ENCODE measurements at places on chromosomes 13 and 19.

DNA sequence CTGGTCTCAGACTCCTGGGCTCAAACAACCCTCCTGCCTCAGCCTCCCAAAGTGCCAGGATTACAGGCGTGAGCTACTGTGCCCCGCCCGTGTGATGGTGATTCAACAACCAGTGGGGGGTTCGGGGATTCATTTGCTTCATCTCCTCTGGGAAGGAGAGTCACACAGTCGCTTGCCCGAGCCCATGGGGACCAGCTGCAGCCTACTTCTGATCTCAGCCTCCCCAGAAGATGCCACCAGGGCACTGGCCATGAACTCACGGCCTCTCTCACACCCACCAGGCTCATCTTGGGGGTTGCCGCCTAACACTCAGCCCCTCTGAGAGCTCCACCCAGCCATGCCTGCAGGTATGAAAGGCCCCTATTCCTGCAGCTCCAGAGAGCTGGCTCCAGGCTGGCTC lies 6.8 kb downstream of the TOMM40 start:
- DNase-seq, result no peak

GRCh38 chr19:28471731-28472510 lies 741.0 kb downstream of the UQCRFS1 start:
- DNase-seq, result no peak

DNA sequence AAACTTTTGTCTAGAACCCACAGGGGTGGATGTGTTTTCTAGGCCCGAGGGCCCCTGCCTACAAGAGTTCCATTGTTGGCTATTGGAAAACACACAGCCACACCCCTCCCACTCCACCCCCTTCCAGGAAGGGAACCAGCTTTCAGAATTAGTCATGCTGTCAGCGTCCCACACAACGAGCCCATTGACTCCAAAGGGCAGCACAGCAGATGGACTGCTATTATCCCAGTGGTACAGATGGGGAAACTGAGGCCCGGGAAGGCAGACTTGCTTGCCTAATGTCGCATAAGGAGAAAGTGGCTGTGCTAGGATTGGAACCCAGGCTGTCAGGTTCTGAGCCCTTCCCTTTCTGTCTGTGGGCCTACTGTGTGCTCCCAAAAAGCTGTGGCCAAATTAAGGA lies 8.1 kb upstream of the FXYD3 start:
- peak; percentile 63 for DNase-seq

- no peak for DNase-seq
Measured at GRCh38 chr13:101053301-101054093, 362.8 kb downstream of the NALCN start.

DNA sequence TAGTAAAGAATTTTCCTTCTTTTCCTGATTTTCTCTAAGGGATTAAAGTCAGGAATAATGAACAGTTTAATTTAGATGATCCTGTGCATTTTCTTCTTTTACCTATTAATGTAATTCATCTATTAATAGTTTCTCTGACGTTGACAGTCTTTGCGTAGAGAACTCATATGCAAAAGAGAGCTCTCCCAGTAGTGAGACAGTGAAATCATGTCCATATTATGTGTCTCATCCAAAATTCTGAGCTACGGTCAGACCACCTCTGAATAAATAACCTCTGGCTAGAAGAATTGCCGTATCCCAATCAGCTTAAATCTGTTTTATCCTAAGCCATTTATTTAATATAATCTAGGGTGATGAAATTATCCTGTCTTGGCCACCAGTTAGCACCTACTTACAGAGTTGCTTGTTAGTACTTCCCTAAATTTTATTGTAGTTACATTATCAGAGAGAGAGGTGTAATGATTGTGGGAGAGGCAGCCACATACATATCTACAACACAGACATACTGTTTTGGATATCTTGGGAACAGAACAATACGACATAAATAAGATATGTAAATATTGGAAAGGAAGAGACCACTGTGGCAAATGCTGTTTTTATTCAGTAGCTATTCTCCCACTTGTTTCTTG lies 30.7 kb downstream of the PDS5B start:
- no peak for DNase-seq

DNA sequence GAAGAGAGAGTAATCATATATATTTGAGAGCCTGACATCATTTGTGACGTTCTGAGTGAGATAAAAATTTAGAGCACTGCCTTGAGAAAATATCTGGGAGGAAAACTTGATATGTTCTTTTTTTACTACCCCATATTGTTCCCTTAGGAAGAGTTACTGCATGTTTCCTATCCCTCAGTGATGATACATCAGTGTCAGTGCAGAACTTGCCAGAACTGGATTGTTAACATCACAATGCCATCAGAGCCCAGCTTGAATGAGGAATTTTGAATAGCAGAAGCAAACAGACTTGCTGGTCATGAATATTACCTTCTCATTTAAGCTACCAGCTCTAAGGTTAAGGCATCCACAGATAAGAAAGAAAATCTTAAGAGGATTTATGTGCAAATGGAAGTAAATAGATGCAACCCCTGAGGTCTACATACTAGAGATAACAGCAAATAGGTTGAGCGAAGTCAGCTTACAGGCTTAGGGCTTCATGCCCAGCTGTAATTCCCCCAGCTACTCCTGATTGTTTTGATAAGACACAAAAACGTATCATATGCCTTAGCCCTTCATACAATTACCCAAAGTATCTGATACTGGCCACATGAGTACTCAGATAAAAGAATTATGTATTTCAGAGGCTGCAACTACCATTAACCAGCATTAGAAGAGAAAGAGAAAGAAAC lies 313.7 kb upstream of the ATXN8OS start:
- DNase-seq, result no peak

- DNase-seq, result peak; percentile 81
Measured at GRCh38 chr19:2315818-2316353, 7.9 kb upstream of the LINGO3 start.

DNA sequence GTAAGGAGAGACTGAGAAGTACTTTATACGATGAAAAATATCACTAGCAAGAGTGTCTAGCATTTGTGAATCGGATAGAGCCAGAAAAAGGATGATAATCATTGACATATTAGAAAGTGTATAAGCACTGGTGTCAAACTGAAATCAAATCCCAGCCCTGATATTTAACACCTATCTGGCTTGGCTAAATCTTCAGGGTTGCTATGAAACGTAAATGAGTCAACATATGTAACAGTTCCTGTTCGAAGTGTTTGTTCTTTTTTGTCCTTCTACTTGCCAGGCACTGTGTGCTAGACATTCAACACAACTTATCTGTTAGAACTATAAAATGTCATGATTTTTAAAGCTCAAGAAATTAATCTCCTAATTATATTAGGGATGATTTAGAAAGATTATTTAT lies 40.8 kb downstream of the SERPINE3 start:
- no peak for DNase-seq

DNA sequence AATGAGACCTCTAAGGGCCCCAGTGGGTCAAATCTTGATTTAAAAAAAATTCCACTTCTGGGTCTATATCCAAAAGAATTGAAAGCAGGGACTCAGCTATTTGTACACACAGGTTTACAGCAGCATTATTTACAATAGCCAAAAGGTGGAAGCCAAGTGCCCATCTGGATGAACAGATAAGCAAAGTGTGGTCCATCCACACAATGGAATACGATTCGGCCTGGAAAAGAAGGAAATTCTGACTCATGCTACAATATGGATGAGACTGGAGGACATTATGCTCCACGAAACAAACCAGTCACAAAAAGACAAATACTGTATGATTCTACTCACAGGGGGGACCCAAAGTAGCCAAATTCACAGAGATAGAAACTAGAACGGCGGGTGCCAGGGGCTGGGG lies 76.7 kb downstream of the CACNA1A start:
- DNase-seq, result no peak

DNA sequence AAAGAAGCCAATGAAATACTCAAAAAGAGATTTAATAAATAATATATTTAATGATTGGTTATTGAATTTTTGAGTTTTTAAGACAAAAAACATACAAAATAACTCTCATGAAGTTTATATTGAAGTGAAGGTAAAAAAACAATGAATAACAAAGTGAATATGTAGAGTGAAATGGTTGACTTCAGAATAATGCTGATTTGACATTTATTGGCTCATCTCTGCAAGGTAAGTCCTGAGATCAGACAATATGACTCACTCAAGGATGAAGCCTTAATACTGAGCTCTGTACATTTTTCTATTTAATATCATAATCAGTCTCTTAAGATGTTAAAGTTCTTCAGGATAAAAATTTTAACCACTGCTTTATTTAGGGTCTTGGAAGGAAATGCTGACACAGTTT lies 1398.9 kb upstream of the PCDH9 start:
- DNase-seq, result no peak

GRCh38 chr19:41156207-41156606 lies 36.8 kb upstream of the CYP2S1 start:
- DNase-seq, result no peak

- DNase-seq, result no peak
Measured at GRCh38 chr19:53158119-53158656, 665 bp downstream of the ZNF347 start.

- DNase-seq, result no peak
Measured at GRCh38 chr13:26600343-26600742, 42.9 kb downstream of the WASF3 start.

- no peak for DNase-seq
Measured at GRCh38 chr13:50355797-50356196, 340.6 kb downstream of the KCNRG start.

DNA sequence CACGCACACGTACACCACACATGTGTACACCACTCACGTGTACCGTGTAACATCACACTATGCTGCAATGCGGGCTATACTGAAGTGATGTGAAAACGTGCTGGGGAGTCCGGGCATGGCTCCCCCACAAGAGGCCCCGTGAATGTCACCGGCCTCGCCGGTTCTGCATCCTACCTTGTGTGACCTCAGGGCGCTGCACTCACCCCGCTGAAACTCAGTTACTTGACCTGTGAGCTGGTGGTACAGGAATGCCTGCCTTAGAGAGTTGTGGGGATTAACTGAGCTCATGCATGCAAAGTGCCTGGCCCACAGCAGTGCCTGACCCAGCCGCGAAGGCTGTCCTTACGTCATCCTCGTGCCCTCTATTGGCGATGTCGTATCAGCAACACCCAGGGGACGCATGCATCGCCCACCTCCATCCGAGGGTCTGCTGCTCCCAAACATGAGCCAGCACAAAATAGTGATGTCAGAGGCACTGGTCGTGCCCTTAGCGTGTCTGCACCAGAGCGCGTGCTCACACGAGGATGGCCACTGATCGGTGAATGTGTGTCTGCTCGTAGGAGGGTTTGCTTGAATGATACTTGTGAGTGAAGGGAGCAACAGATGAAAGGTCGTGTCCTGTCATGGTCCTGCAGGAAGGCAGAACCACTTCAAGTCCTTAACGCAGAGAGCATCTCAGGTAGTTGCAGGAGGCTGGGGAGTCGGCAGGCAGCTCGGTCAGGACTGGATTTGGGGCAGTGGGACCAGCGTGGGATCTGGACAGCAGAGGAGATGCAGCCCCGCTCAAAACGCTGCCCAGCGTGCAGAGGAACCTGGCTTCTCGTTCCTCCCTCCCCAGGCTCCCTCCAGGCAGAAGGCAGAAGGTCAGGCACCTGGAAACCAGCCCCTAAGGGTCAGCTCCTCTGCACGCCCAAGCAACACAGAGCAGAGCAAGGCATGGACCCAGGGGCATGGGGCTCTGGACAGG lies 126.2 kb upstream of the SPACA7 start:
- no peak for DNase-seq

GRCh38 chr13:39451860-39452301 lies 151.1 kb downstream of the LHFPL6 start:
- DNase-seq, result no peak

DNA sequence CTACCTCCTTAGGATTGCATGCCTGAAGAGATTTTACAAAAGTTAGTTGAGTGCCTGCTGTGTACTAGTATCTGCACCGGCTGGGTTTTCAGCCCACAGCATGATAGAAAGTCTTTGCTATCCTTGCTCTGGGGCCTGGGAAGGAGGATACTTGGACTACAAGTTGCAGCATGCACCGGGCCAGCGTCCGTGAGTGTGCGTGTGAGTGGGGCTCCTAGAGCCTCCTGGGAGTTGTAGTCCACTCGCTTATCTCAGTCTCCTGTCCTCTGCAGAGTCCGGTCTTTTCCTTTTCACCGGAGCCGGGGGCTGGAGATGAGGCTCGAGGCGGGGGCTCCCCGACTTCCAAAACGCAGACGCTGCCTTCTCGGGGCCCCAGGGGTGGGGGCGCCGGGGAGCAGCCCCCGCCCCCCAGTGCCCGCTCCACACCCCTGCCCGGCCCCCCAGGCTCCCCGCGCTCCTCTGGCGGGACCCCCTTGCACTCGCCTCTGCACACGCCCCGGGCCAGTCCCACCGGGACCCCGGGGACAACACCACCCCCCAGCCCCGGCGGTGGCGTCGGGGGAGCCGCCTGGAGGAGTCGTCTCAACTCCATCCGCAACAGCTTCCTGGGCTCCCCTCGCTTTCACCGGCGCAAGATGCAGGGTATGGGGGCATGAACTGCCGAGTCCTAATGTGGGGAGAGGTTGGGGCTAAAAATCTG lies 20.6 kb downstream of the BRSK1 start:
- DNase-seq, result no peak

GRCh38 chr13:113929628-113930615 lies 44.0 kb downstream of the C13orf46 start:
- DNase-seq, result no peak

GRCh38 chr19:18900700-18901481 lies 4.9 kb upstream of the CERS1 start:
- no peak for DNase-seq

DNA sequence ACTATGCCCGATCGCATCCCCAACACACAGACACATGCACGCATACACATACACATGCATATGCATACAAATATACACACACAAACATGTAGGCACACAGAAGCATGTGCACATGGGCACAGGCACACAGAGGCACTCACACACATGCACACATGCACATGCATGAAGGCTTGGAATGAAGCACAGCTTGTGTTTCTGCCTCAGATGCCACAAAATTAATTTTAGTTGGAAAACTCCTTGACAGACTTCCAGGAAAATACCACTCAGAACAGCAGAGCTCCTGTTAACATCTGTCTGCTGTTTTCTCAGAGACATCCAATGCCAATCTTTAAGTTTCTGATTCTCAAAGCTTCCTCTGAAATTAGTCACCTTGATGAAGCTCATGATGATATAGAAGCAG lies 532.7 kb downstream of the RFC3 start:
- DNase-seq, result no peak

GRCh38 chr19:1590641-1591397 lies 1.8 kb downstream of the MBD3 start:
- no peak for DNase-seq

- DNase-seq, result no peak
Measured at GRCh38 chr13:52793515-52794061, 54.0 kb upstream of the CNMD start.

DNA sequence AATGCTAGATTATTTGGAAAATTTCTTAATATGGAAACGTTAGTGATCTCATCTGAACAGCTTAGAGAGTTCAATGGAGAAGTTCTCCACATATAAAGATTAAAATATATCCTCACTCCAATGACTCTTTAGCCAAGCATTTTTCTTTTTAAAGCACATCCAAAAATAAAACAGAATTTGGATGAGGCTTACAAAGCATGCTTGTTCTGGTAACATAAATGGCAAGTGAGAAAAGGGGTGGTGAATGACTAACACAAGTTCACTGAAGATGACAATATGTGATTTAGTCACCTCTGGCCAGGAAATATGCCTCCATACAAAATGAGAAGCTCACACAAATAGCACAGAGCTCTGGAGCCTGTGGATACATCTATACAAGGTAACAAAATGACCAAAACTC lies 253.0 kb downstream of the PCDH20 start:
- no peak for DNase-seq
